ENCODE measurements at places on chromosomes 4 and X.
A peak's percentile ranks its signal among the peaks of the same experiment; 100 is the strongest.

- DNase-seq, result no peak
These were observed 29.3 kb downstream of the ZNF827 start for GRCh38 chr4:145909281-145909715.

DNA sequence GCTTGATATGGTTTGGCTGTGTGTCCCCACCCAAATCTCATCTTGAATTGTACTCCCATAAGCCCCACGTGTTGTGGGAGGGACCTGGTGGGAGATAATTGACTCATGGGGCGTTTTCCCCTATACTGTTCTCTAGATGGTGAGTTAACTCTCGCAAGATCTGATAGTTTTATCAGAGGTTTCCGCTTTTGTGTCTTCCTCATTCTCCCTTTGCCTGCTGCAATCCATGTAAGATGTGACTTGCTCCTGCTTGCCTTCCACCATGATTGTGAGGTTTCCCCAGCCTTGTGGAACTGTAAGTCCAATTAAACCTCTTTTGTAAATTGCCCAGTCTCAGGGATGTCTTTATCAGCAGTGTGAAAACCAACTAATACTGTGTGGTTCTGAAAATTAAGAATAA lies 11.5 kb downstream of the SLAIN2 start:
- DNase-seq, result no peak

DNA sequence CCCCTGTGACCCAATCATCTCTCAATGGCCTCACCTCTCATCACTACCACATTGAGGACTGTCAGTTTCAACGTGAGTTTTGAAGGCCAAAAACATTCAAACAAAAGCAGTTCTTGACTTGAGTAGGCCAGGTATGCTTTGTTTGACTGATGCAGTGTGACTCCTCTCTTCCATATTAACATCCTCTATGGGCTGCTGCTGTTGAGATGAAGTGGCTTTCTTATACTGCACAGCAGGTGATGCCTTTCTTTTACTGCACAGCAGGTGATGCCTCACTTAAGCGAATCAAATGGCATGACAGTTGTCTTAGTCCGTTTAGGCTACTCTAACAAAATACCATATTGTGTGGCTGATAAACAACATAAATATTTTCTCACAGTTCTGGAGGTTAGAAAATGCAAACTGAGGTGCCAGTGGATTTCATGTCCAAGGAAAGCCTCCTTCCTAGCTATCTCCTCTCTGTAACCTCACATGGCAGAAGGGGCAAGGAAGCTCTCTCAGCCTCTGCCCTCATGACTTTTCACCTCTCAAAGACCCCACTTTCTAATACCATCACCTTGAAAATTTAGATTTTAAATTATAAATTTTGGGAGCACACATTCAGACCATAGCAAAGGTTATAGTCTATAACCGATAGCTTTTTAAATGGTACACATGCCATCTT lies 2267.9 kb upstream of the AGA start:
- DNase-seq, result no peak

GRCh38 chrX:41515376-41515775 lies 68.2 kb downstream of the NYX start:
- DNase-seq, result no peak

DNA sequence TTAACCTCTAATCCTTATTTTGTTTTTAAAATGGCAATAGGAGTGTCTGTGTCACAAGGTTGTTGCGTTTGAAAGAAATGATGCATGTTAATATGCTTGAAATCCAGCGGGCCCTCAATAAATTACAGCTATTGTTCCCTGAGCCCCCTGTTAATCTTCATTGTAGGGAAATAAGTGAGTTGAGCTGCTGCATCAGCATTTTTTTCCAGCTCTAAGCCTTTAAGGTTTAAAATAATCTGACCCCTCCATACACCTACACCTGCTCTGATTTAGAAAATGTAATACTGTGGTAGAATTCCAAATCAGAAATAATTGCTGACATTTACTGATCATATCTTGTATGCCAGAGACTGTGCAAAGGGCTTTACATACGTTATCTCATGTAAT lies 2.6 kb upstream of the MSMO1 start:
- no peak for DNase-seq

GRCh38 chr4:1250921-1251772 lies 2.2 kb upstream of the CTBP1 start:
- no peak for DNase-seq

- DNase-seq, result no peak
These were observed 93.8 kb downstream of the TBL1X start for GRCh38 chrX:9558615-9559014.

DNA sequence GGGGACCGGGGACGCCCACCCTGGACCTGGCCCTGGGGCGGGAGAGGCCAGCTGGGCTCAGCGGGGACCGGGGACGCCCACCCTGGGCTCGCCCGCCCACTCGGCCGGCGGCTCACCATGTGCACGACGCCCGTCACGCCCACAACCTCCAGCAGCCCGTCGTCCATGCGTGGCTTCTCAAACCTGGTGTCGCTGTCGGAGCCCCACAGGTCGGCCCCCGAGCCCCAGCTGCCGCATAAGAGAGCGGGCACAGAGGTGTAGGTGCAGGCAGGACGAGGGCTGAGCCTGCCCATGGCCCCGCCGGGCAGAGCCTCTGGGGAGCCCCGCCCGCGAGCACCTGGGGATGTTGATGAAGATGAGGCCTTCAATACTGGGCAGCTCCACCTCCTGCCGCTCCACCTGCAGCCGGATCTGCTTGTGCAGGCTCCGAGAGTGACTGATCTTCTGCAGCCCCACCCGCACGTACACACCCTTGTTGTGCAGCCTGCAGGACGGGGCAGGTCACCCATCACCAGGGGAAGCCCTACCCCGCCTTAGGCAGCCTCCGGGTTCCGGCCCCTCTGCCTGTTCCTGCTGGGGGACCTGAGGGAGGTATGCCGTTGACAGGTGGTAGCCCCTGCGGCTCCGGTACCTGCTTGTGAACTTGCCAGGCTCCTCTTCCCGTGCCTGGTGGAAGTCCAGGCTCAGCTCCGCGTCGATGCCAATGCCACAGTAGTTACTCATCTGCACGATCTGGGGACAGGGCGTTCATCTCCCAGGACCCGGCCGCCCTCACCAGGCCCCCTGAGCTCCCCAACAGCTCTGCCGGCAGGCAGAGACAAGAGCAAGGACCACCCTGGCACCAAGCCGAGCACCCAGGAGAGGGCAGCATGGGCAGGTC lies 11.8 kb downstream of the DGKQ start:
- no peak for DNase-seq

DNA sequence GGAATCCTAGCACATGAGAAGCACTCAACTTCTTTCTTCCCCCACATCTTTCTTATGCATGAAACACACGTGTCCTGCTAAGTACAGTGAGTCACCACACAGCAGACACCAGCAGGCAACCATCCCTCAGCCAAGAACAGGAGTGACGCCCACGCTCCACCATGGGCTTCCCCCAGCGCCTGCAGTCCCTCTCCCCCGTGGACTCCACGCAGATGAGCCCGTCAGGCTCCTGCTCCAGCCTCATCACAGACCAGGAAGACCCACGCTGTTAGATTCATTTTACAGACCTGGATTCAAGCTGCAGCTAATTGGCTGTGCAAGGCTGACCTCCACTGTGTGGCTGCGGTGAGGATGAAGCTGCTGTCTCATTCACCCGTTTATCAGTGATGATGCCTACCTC lies 16.7 kb downstream of the HMX1 start:
- DNase-seq, result no peak

DNA sequence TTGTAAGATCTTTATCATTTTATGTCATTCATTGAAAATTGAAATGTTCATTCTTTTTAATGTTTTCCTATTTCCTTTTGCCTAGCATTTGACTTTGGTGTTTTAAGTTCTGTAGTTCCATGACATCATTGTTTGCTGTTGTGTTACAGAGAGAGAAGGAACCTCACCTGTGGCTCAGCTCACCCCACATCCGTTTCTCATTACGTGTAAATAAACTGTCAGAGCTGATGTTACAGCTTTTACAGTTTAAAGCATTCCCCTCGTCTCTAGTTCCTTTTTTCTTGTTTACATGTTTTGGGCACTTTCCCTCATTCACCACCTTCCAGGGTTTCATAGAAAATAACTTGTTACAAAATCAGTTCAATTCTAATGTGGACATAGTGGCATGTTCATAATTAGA lies 137.2 kb downstream of the FNIP2 start:
- DNase-seq, result peak; percentile 32
